ENCODE measurements at places on chromosomes 12 and 14.
A peak's percentile ranks its signal among the peaks of the same experiment; 100 is the strongest.

DNA sequence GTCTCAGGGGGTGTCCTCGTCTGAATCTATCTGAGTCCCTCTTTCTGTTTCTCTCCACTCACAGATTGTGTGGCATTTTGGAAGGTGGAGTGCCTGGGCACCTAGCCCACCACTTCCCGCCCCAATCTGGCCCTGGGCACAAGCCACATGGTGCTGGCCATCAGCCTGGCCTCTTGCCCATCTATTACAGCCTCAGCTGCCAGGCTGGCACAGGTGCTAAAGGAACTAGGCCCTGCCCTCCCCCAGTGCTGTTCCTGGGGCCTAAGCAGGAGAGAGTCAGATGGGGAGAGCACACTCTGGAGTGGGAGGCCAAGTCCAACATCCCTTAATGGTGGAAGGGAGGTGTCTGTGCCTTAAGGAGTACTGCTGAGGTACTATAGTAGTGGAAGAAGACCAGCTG lies 8.3 kb upstream of the CALCOCO1 start:
- no peak for DNase-seq
- no peaks in the 10 kb centered on the region for H3K36me3 ChIP-seq

DNA sequence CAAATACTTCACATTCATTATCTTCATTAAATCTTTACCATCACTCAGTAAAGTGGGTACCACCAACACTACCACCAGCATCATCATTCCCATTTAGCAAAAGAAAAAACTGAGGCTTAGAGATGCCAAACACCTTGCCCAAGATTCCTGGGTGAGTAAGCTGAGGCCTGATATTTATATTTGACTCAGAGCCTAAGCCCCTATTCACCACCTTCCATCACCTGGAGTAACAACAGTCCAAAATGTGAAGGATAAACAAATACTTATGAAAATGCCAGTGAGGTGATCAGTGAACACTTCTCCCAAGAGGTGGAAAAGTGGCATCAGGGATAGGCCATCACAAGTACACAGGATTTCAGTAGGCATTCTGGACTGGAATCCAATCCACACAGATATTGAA lies 3.7 kb downstream of the SLC38A1 start:
- H3K4me3 ChIP-seq = peak overlapping the region; percentile 80
- no peak for DNase-seq
- H3K27me3 ChIP-seq = no peaks in the 10 kb centered on the region
- no peaks in the 10 kb centered on the region for H3K36me3 ChIP-seq
- peak overlapping the region; percentile 89 for H3K27ac ChIP-seq
- H3K4me1 ChIP-seq = peaks cover 57% of the 10 kb centered on the region

DNA sequence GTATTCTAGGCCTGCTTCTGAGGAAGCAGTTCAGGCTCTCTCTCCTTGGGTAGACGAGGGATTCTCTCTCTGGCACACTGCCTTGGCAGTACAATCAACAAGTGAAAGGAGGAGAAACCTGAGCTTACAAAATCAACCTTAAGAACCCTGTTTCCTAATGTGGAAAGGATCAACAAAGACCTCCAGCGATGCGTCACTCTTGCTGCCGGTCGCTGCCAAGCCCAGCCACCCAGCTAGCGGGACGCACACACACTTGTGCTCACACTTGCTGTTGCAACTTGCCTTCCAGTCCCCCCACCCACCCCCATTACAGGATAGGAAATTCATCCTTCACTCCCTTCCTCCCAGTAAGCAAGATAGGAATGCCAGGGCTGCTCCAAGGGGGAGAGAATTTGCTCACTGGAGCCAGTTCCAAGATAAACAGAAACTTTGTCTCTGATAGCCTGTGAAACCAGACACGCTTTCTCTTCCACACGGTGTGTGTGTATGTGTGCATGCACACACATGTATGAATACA lies 144.3 kb downstream of the BCL11B start:
- H3K4me1 ChIP-seq = peaks cover 9% of the 10 kb centered on the region
- DNase-seq = peak; percentile 64
- no peaks in the 10 kb centered on the region for H3K27me3 ChIP-seq
- H3K36me3 ChIP-seq = no peaks in the 10 kb centered on the region
- H3K27ac ChIP-seq = no peak overlapping the region
- no peak overlapping the region for H3K4me3 ChIP-seq

- H3K36me3 ChIP-seq = no peaks in the 10 kb centered on the region
- no peak for DNase-seq
- H3K4me3 ChIP-seq = no peak overlapping the region
- peaks cover 29% of the 10 kb centered on the region for H3K4me1 ChIP-seq
- no peaks in the 10 kb centered on the region for H3K27me3 ChIP-seq
Observed at GRCh38 chr14:71591231-71591630, 341.0 kb upstream of the RGS6 start.

GRCh38 chr12:104799458-104799857 lies 158.6 kb downstream of the SLC41A2 start:
- H3K27ac ChIP-seq = no peak overlapping the region
- DNase-seq = no peak
- no peaks in the 10 kb centered on the region for H3K4me1 ChIP-seq

DNA sequence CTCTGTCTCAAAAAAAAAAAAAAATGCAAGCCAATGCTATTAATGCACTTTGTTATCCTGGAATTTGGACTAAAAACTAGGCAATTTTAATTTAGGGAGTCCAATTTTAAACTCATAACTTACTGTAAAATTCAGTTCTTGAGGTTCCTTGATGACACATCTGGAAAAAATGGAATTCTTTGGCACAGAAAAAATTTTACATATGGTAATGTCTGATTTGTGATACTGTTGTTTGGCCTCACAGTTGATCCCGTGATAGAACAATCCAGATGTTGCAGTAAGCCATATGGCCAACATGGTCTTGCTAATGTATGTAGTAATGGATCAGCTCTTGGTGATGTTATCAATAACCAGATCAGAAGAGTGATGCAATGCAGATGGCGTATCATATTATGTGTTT lies 1089.8 kb downstream of the FLRT2 start:
- H3K27me3 ChIP-seq = no peaks in the 10 kb centered on the region
- H3K36me3 ChIP-seq = no peaks in the 10 kb centered on the region
- DNase-seq = no peak
- H3K27ac ChIP-seq = no peak overlapping the region
